Left lobe of liver (tissue), 2 donors: ENCODE measurements at places on chromosomes 13 and 19.

DNA sequence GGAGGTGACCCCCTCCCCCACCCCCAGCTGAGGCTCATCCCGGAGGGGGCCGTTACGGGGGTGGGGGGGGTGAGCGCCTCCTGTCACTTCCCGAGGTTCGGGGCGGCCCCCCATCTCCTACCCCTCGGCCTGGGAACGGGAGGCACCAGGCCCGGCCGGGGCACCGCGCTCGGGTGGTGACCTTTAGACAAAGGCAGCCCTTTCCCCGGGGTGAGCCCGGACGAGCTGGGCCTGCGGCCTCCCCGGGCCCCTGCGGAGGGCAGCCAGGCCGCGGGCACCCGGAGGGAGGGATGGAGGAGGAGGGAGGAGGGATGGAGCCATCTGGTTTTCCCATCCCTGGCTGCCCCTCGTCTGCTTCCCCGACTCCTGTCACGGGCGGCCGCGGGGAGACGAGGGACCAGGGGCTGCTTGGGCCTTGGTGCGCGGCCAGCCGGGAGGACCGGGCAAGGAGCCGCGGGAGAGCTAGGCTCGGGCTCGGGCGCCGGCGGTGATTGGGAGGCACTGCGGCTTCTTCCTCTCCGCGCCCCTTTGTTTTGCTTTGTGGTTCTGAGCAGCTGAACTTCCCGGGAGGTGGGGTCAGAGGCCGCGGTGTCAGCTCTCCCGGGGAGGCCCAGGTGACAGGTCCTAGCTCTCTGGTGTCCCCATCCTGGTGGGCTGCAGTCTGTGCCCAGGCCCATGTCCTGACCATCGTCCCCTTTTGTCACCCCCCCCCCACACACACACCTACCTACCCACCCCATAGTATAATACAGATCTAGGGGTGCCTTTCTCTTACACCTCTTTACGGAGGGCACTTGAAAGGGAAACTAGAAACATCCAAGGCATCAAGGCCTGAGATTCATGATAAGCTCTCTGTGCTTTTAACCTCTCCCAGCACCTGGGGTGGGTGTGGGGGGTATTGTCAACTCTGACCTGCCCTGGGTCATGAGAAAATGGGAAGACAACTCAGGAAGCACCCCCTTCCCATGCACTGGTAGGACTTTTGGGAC lies 1.3 kb downstream of the BICRA start:
- peak; percentile 75 for DNase-seq

DNA sequence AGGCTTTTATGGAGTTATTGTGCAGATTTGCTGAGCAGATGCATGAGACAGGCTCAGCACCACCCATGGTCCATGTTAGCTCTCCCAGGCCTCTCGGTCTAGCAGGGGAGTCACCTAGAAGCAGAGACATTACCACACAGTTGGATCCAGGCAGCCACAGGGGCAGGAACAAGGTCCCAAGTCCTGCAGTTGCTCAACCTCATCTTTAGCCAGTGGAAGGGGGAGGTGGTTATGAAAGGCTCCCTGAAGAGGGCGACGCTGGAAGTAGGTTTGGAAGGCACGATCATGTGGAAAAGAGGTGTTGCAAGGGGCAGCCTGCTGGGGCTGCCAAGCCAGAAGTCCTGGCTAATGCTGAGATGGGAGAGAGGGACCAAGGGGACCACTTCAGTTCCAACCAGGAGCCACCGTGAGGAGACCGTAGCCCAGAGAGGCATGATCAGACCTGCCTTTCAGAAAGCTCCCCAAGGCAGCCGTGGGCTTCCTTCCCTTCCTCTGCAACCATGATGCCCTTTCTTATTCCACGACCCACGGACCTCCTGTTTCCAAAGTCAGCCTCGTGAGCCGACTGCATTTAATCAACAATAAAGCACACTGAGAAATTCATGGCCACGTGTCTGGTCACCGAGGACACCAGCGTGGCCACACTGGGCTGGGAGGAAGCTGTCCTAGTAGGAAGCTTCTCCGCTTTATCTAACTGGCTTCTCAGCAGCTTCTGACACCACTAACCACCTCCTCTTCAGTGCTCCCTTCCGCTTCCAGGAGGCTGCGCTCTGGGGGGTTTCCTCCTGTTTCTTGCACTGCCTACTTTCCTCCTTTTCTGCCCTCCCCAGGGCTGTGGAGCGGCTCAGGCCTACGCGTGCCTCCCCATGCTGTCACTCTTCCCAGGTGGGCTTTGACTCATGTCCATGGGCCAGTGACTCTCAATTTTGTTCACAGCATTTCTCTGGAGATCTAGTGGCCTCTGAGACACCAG lies 2.6 kb downstream of the AP1M1 start:
- DNase-seq = peak; percentile 94

- no peak for DNase-seq
Measured at GRCh38 chr13:107554460-107554859, 660.9 kb downstream of the LIG4 start.

DNA sequence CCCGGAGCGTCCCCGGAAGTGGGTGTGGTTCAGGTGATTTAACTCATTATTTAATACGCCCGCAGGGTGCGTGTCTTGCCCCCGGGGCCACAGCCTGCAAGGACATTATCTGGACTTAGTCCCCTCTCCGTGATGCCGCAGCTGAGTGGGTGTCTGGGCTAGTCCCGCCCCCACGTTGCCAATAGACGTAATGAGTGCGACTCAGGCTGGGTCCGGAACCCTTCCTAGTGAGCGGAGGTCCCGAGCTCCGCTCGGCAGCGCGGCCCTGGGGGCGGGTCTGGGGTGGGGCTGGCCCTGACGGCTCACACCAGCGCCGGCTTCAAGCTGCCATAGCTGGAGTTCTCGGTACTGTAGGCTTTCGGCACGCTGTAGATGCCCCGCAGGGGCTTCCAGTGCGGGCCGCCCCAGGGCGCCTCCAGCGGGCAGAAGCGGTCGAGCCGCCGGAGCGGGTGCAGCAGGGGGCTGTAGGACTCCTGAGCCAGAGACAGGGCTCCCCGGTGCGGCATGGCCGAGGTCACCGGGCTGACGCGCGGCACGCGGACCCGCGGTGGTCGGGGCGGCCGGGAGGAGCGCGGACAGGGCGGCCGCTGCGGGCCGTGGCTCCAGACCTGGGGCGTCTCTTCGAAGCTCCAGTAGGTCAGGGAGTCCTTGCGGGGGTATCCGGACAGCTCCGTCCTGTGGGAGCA lies 918 bp upstream of the LHB start:
- no peak for DNase-seq

DNA sequence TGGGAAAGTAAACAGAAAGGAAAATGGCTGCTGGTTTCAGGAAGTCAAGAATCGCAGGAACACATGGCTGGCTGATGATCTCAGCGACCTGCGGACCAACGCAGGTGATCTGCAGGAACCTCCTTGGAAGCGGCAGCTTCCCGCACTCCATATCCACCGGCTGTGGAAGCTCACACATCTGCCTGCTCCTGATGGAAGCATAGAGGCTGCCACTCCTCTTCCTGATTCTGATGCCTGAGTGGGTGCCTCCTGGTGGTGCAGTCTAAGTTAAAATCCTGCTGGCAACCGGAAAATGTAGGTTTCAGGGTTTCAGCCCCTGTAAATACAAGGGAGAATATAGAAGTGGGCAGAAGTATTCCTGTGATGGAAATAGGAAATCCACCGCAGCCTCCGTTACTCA lies 75.5 kb downstream of the TNFSF13B start:
- no peak for DNase-seq

- no peak for DNase-seq
Measured at GRCh38 chr19:18699403-18700054, 16.0 kb downstream of the CRTC1 start.

- DNase-seq = no peak
Measured at GRCh38 chr13:34894756-34895155, 47.3 kb upstream of the NBEA start.

GRCh38 chr13:98858191-98858590 lies 105.7 kb upstream of the SLC15A1 start:
- no peak for DNase-seq

- DNase-seq = no peak
Measured at GRCh38 chr13:77306458-77306857, 20.4 kb downstream of the MYCBP2 start.

GRCh38 chr19:39745643-39746042 lies 7.8 kb upstream of the CLC start:
- DNase-seq = no peak

DNA sequence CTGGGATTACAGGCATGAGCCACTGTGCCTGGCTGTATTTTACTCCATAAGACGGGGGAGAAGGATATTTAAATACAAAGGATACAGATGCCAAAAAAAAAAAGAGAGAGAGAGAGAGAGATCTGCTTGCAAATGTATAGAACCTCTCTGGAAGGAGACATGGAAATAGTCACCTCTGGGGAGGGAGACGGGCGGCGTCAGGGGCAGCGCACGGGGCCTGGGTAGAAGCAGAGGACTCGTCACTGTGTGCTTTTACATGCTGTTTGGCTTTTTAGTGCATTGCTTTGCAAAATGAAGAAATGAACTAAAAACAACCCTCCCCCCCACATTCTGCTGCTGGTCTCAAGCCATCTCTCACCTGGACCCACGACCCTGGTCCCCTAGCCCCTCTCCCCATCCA lies 4.8 kb upstream of the ZNF653 start:
- DNase-seq = no peak

DNA sequence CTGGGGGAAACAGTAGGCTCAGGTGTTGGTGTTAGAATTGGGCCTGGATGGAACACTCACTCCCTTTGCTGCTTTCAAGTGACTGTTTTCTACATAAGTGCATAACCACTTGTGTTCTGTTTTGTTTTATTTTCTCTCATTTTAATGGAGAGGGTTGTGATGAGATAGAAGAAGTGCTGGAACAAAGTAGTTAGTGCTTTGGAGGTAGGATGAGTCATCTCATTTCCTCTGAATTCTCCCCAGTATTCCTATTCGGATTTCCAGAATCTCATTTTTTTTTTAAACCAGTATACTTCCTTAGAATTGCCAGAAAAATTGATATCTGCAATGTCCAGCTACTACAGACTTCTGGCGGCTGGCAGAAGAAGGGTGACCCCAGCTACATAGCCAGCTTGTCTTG lies 575.9 kb downstream of the MYO16 start:
- DNase-seq = no peak

GRCh38 chr13:75689686-75690085 lies 53.6 kb downstream of the LMO7 start:
- DNase-seq = no peak

- no peak for DNase-seq
Measured at GRCh38 chr19:19750842-19751790, 18.2 kb upstream of the ZNF14 start.

DNA sequence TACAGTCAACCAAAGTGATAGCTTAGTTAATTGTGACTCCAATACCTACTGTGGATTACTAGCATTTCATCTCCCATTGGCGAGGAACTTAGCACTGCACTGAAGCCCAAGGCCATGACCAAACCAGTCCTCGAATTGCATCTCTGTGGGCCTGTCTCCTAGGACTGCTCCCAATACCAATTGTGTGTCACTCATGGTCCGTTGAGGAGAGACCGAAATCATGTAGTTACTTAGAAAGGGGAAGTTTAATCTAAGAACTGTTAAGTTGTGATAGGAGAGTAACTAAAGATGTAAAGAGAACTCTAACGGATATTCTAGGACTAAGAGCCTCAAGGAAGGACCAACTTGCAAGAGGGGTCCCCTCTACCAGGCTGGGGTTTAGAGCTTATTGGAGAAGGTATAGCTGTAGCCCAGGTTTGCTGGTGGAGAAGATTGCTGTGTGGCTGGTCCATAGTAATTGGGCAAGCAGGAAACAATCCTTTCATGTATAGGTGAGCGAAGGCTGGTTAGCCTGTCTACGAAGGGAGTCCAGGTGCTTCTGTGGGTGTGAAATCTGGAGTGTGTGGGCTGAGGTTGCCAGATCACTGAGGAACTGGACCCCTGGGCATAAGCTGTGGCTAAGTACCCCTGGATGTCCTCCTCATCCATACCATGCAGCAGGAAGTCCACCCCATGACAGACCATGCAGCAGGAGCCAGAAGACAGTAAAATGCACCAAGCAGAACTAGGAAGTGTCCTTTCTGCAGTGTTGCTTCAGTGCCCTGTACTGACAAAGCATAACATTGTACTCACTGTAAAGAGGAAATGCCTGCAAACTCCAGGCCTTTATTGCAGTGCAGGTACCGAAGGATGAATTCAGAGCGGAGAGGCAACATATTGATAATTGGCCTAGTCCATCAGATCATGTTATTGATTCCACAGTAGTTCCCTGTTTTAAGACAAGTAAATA lies 30.8 kb downstream of the DNAJC3 start:
- no peak for DNase-seq

DNA sequence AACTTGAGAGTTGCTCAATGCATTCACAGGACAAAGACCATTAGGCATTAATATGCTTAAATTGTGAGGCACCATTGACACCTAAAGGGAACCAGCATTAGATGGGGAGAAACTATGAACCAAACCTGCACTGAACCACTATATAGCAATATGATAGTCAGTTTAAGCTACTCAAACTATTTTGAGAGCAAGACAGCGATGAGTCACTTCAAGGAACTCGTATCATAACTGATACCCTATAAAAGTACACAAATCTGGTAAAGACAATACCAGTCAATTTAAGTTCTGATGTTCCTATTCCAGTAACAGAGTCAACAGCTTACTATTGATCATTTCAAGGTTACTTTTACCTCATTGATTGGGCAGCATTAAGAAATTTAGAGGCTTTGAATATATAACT lies 151.3 kb upstream of the ATXN8OS start:
- DNase-seq = no peak

DNA sequence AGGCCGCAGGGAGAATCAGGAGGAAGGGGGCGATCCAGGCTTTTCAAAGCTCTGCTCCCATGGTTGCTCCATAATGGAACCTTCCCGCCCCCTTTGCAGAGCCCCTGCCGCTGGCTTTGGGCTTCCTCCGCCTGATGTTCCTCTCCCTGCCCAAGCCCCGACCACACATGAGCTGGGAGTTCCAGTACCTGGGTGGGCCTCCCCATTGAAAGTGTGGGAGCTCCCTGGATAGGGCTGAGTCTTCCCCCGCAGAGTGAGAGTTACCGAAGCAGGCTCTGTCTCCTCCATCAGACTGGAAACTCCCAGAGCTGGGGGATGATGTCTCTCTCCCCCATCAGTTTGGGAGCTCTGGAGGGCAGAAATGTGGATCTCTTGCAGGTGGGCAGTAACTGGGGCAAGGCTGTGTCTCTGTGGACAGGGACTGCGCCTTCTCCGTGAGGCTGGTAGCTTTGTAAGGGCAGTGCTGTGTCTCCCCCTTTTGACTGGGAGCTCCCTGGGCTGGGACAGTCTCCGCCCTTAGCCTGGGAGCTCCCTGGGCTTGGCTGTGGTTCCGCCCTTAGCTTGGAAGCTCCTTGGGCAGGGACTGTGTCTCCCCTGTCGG lies 722 bp downstream of the DCAF15 start:
- DNase-seq = no peak
